ENCODE measurements at places on chromosomes 13 and 19.

GRCh38 chr13:62512194-62513141, 1096.8 kb upstream of the PCDH20 start:
- DNase-seq, result peak; percentile 24

GRCh38 chr13:85074543-85075313, 724.5 kb downstream of the SLITRK6 start:
- no peak for DNase-seq

DNA sequence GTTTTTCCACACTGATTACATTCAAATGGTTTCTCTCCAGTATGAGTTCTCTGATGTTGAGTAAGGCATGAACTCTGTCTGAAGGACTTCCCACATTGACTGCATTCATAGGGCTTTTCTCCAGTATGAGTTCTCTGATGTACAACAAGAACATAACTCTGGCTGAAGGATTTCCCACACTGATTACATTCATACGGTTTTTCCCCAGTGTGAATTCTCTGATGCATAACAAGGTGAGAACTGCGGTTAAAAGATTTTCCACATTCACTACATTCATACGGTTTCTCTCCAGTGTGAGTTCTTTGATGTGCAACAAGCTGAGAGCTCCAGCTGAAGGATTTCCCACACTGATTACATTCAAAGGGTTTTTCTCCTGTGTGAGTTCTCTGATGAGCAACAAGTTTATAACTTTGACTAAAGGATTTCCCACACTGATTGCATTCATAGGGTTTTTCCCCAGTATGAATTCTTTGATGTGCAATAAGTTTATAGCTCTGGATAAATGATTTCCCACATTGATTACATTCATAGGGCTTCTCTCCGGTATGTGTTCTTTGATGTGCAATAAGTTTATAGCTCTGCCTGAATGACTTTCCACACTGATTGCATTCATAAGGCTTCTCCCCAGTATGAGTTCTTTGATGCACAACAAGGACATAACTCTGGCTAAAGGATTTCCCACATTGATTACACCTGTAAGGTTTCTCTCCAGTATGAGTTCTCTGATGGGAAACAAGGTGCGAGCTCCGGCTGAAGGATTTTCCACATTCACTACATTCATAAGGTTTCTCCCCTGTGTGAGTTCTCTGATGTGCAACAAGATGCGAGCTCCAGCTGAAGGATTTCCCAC, 23.5 kb downstream of the ZNF180 start:
- DNase-seq, result no peak

- DNase-seq, result no peak
Measured at GRCh38 chr13:49220036-49220855, at the start of gene MLNR. TSS of gene MLNR (plus strand) at chr13:49220338. CDS start at chr13:49220338, 0 bp downstream.

- peak; percentile 20 for DNase-seq
Measured at GRCh38 chr19:44552324-44552723, 22.8 kb upstream of the CEACAM20 start.

- no peak for DNase-seq
Measured at GRCh38 chr19:41095703-41096102, 7.5 kb downstream of the CYP2A13 start.

GRCh38 chr13:112951674-112952371, 17.2 kb upstream of the MCF2L start:
- DNase-seq, result no peak

DNA sequence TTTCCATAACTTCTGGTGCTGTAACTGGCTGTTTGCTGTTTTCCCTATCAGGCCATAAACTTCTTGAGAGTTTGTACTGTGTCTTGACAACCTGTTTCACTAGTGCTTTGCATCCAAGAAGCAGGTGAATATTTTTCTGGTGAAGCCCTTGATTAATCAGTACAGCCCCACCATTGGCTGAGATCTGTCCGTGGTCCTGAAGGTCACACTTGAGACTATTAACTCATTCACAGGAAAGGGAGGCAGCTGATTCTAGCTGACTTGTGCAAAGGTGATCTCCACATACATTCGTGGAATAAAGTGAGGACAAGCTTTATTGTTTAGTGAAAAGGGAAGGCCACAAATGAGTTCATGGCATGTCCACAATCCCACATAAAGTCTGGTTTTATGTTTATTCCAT, 61.4 kb upstream of the ZNF835 start:
- DNase-seq, result no peak

DNA sequence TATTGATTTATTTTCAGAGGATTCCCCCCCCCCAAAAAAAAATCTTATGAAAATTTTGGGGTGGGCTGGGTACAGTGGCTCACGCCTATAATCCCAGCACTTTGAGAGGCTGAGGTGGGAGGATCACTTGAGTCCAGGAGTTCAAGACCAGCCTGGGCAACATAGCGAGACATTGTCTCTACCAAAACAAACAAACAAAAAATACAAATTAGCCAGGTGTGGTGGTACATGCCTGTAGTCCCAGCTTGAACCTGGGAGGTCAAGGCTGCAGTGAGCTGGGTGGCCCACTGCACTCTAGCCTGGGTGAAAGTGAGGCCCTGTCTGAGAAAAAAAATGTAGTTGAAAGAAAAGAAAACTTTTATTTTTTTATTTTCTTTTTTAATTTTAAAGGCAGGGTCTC, 17.9 kb downstream of the NECTIN2 start:
- DNase-seq, result no peak

- DNase-seq, result no peak
Measured at GRCh38 chr19:28582796-28583195, 630.2 kb downstream of the UQCRFS1 start.

DNA sequence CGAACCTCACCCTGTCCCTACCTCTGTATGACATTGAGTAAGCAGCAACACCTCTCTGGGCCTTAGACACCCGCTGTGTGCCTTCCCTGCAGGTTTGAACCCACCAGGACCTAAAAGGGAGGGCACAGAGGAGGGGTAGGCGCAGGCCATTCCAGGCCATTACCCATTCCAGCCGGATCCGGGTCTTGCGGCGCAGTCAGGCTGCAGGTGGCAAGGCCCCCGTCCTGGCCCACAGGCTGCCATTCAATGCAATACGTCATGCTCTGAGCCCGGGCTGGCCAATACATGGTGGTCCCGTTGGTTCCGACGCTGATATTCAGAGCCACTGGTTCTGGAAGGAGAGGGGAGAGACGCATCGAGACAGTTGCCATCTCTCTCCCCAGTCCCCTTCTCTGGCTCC, 17.4 kb downstream of the IL12RB1 start:
- DNase-seq, result no peak

DNA sequence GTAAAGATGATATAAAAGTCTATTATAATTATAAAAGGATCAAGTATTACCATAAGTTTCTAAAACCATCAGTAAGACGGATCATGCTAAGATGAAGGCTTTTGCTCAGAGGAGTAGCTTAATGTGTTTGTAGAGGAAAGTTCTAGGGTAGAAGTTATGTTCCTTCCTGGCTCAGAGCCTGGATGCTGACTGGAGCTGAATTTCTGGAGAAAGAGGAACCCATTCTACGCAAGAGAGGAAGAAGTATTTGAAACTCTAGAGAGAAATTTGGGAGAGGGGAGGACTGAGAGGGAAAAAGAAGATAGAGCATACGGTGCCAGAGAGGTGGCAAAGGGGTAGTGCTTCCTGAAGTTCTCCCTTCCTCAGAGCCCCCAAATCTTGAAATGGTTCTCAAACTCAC, 51.4 kb upstream of the SGCG start:
- DNase-seq, result no peak

DNA sequence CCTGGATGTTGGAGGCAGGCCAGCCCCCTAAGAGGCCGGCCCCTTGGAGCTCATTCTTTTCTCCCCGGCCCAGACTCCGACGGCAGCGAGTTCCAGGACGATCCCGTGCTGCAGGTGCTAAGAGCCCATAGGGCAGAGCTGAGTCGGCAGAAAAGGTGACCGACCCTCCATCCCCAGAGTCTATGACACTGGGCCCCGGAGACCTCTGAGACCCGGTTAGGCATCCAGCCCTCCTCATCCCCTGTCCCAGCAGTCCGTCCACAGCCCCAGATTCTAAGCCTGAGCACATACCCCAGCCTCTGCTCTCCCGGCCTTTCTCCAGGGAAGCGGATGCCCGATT, 7.3 kb upstream of the ARHGAP33 start:
- DNase-seq, result no peak

DNA sequence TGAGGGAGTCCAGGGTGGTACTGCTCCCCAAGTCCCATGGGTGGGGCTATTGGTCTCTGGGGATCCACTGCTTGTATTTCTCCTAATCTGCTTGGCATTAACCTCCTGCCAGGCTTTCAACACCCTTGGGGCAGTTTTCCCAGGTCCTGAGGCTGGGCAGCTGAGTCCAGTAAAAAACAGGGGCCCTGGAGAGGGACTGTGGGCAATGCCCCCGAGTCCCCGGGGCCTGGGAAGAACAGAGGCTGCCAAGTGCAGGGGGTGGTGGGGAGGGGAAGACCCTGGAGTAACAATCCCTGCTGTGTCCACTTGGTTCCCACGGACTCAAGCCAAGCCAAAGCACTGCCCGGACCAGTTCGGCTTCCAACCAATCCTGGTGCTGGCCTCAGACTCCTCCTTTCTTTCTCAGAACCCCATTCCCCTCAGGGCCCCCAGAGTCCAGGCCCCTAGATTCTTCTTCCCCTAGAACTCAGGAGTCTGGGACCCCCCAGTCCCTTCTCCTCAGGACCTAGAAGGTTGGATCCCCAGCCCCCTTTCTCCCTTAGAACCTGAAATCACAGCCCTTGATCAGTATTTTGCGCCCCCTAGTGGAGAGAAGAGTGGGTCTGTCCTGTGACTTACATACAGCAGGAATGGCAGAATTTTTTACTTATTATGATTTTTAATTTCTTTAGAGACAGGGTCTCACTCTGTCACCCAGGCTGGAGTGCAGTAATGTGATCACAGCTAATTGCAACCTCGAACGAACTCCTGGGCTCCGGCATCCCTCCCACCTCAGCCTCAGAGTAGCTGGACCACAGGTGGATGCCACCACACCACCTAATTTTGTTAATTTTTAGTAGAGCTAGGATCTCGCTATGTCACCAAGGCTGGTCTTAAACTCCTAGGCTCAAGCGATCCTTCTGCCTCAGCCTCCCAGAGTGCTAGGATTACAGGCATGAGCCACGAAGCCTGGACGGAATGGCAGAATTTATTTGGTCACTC, 3.7 kb upstream of the CLPTM1 start:
- peak; percentile 80 for DNase-seq

DNA sequence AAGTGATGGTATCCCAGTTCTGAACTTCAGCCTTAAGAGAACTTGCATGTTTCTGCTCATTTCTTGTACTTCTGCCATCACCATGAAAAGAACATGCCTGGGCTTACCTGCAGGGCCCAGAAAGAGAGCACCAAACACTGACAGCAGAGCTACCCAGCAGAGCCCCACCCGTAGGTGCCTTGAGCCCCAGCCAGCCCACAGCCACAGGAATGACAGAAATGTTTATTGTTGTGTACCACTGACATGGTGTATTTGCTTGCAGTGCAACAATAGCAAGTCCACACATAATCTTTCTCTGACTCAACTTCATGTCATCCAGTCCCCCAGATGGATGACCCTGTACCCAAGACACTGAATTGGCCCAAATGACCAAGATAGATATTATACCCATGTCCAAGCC, 195.2 kb downstream of the TSHZ3 start:
- no peak for DNase-seq

DNA sequence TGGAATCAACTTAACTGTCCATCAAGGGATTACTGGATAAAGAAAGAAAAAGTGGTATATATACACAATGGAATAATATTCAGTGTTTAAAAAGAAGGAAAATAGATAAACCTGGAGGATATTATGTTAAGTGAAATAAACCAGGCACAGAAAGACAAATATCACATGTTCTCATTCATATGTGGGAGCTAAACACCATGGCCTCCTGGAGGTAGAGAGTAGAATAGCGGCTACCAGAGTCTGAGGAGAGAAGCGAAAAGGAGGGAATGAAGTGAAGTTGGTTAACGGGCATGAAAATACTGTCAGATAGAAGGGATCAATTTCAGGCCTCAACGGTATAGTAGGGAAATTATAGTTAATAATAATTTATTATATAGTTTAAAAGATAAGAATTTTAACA, 147.5 kb upstream of the OBI1 start:
- no peak for DNase-seq

GRCh38 chr13:75357576-75358289, 124.2 kb downstream of the TBC1D4 start:
- DNase-seq, result peak; percentile 72

- no peak for DNase-seq
Measured at GRCh38 chr19:30088567-30088966, 146.5 kb downstream of the URI1 start.

GRCh38 chr19:58558066-58558622, at the start of gene UBE2M:
TSS of gene UBE2M (minus strand) at chr19:58558611. CDS start at chr19:58558381, 230 bp downstream.
- DNase-seq, result peak; percentile 85

- DNase-seq, result no peak
Measured at GRCh38 chr13:109869312-109870237, 83.2 kb upstream of the IRS2 start.

GRCh38 chr19:2976609-2977000, 759 bp upstream of the TLE6 start:
- DNase-seq, result no peak

GRCh38 chr13:26247608-26248007, 6.3 kb upstream of the CDK8 start:
- DNase-seq, result no peak

DNA sequence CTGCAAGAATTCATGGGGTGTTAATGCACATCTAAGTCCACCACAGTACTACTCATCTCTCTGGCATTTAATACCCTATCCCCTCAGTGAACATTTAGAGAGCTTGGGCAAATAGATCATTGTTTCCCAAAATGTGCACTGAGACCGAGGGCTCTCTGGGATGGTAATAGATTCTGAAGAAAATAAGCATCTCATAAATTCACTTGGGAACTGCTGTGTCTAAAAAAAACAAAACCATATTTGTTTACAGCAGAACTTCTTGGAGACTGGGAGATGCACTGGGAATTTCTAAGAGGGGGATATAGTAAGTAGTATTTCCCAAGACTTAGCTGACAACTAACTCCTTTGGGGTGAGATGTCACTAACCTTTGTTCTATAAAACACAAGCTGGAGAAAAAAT, 58.4 kb downstream of the ENOX1 start:
- DNase-seq, result no peak

DNA sequence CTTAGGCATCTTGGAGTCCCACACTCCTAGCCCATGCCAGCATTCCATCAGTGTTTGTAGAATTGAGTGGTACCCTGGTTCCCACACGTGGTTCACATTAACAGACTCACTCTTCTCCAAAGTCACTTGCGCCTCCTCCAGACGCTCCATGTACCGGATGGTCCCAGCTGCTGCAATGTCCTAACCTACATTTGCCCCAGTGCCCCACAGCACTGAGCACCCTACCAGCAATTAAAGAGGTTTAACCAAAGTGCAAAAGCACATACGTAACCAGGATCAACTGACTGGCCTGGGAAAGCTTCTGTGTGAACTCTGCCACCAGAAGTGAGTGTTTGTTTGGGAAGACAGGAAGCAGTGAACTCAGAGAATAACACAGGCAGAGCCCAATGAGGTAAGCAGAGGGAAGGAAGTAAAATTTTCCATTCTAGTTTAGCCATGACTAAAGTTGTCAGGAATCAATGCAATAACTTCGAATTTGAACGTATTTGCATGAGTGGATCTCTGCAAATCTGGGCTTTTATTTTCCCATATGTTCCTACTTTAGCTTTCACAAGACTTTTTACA, 7.3 kb upstream of the MEDAG start:
- no peak for DNase-seq

- no peak for DNase-seq
Measured at GRCh38 chr19:5705552-5705951, 14.4 kb downstream of the LONP1 start.
